ENCODE measurements at places on chromosomes 5 and 9.
A peak's percentile ranks its signal among the peaks of the same experiment; 100 is the strongest.

GRCh38 chr5:107219993-107220392 is 450.7 kb downstream of the EFNA5 start:
- DNase-seq, result no peak

DNA sequence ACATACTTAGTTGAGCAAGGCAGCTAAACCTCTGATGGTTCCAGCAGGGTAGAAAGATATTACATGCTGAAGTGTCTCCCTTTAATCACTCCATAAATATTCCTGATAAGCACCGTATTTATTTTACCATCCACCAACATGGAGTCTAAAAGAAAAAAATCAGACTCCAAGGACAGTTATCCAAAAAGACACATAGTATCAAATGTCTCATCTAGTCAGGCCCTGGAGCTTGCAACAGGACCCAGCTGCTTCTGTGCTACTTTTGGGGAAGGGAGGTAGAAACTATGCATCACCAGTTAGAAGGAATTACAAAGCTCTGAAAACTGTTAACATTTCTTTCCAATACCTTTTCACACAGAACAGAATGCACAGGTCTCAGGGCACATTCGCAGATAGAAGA is 88.1 kb downstream of the S1PR3 start:
- DNase-seq, result no peak

DNA sequence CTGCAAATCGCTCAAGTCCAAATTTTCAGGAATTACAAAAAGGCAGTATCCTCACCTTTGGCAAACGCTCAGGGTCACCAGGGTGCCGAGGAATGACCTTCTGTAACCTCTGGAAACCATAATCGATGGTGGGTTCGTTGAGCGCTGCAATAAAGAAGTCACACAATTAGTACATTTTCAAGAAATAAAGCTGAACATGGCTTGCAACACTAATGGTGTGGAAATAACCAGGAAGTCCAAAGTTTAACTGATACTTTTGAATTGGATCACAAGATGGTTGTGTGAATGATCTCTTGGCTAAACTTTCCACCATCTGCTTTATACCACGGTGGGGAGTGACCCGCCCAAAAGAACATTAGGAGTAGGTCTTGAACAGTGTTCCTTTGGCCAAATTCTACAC is 368.7 kb downstream of the EBF1 start:
- DNase-seq, result no peak

DNA sequence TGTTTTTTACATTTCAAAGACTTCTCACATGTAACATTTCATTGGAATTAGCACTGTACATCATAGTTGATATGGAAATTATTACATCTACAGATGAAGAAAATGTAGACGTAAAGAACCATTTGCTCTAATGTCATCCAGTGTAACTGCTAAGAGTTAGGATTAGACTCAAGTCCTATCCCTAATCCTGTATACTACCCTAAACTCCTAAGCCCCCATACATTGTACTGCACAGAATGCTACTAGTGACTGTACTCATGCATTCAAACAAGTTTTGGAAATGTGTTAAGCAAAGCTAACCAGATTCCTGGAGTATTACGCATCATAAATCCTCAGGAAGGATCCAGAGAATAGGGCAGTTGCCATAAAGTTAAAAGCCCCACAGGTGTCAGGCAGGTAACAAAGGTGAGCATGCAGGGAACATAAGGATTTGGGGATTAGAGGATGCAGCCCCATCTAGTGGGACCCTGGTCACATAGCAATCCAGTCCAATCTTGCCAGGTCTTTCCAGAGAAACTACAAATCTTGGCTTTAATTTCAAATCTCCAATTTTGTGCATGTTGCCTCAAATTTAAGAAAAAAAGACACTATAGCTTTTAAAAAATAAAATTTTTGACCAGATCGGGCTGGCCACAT is 32.0 kb downstream of the HAVCR1 start:
- DNase-seq, result peak; percentile 62

GRCh38 chr5:143749581-143750205 is 62.3 kb upstream of the HMHB1 start:
- DNase-seq, result no peak

DNA sequence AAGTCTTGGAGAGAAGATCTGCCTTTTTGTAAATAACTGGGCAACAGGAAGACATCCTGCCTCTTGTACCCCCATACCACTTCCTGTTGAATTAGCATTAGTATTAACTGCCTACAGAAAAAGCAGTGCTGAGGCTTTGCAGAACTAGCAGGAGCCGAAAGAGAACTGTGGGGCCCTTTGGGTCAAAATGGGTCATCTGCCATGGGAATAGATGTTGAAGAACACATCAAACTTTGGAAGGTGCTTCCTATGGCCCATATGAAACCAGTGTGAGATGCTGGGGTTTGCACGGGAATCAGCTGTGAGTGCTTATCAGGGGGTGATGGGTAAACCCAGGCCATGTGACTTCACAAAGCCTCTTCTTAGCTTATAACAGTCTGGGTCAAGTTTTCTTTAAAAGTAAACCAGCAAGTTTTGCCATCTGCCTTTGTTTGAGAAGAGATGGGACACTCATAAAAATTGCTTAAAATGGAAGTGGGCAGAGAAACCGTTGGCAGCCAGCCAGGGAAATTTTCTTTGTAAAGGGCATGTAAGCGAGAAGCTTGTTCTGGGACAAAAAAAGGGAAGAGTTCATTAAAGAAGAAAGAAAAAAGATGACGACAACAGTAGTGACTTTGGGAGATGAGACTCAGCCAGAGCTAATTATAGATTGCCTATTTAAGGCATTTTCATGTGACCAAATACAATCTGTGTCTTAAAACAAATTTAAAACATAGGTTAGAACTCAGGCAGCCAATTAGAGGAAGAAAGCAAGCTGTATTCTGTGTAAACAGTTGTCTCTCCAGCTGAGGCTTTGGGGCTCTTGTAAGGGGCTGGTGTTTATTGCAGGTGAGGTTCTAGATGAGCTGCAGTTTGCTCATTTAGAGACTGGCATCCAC is 4.4 kb downstream of the SLC25A25 start:
- DNase-seq, result peak; percentile 97

DNA sequence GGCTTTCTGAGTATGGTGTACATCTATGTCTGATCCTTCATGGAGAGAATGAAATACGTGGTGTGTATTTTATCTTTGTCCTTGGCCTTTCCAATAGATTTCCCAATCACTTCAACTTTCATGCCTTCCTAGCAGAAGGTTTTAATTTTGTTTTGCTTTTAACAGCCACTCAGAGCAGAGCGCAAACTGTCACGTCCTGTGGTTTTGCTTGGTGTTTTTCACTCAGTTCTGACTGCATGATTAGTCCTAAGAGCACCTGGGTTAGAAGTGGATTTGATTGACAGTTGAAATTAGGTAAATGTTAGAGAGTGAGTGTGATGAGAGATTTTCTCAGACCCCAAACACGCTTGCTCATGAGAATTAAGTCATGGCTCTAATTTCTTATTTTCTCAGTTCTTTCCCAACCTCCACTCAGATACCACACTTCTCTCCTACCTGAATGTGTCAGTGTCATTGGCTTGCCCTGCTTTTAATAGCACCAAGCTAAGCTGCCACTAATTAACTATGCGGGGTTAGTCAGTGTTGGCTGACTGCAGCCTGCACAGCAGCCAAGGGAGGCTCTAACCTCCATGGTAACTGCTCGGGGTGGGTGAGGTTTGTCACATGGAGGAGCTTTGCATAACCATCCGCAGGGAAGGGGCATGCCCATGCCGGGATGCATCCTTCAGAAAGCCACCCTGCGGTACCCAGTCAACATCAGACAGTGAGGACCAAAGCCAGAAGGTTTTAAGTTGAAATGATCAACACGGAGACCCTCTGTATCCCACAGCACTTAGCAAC is 173.4 kb downstream of the NR3C1 start:
- DNase-seq, result no peak

DNA sequence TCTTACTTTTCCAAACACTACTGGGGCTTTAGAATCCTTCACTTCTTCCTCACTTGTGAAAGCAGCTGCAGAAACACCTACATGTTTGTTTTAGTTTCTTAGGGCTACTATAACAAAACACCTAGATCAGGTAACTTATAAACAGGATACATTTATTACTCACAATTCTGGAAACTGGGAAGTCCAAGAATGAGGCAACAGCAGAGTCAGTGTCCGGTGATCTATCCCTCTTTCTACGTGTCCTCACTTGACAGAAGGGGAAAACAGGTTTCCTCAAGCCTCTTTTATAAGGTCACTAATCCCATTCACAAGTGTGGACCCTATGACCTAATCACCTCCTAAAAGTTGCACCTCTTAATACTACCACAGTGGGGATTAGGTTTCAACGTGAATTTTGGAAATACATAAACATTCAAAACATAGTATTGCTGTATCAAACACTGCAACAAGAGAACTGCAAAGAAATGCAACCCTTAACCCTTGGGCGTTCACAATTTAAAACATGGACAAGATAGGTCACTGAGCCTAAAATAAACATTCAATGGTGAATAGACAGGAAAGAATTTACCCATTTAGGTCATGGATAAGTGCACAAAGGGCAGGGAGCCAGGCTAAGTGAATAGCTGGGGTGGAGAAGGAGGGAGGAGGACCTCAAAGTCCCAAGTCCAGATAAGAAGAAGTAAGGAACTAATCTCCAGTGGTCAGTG is 104.3 kb downstream of the PIK3R1 start:
- DNase-seq, result no peak

DNA sequence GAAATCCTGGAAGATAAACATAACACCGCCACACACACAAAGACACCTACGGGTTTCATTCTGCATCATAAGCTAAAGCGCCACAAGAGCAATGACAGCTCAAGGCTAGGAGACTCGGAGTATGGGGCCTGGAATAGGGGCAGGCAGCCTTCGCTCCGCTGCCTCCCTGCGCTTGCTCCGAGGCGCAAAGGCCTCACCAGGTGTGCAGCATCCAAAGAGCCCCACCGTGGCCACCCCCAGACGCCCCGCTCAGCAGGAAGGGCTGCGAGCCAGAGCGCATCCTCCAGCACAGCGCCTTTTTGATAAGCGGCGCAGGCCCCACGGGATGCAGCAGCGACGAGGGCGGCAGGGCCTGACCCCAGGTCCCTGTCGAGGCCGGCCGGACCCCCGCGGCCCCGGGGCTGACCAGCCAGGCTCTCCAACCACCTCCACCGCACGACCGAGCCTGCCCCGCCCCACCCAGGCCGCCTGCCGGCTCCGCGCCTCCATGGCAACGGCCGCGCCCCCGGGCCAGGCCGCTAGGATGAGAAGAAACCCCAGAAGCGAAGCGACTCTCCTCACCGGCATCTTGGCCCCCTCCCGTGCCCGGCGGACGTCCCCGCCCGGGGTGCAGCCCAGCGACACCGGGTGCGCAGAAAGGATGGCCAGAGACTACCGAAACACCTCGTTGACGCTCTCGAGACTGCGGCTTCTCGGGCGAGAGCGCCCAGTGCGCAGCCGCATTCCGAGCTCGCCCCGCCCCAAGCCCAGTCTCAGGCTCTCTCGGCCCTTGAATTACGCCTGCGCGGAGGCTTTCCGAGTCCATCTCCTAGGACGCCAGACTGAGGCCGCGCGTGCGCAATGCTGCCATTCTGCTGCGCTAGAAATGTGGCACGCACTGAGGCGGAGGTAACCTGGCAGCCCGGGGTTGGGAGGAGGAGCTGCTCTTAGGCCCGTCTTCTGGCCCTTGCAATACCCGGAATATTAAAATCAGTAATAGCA is at the start of gene KIF3A:
Gene KIF3A, minus strand, starts transcription at position 694 of the 981 bp plus-strand sequence. Its CDS starts 127 bp downstream, at position 567.
- peak; percentile 96 for DNase-seq

- no peak for DNase-seq
These were observed 103.5 kb downstream of the GCNT1 start for GRCh38 chr9:76562511-76562911.

DNA sequence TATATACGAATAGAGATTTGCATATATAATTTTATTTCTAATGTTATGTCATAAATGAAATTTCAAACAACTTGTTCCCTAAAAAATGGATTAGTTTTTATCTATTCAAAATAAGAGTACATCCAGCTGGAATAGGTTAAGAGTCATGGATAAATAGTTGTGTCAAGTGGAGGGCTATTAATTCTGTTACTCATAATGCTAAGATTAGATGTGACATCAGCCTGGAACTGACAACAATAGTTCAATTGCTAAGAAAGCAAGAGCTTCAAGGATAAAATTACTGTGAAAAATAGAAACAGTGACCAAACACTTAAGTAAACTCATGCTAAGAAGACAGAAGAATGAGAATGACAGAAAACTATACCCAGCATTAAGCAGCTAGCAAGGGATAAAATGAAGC is 92.2 kb upstream of the CDH9 start:
- DNase-seq, result no peak

- no peak for DNase-seq
These were observed 12.2 kb downstream of the MEGF9 start for GRCh38 chr9:120702075-120702474.
